Stimulated activated CD4-positive, alpha-beta T cell treated with anti-CD3 and anti-CD28 coated beads, Interleukin-1b, Interleukin-23, amount 100 ng/mL, for 1 hour (primary cell): ENCODE measurements at places on chromosomes 6 and 20.

DNA sequence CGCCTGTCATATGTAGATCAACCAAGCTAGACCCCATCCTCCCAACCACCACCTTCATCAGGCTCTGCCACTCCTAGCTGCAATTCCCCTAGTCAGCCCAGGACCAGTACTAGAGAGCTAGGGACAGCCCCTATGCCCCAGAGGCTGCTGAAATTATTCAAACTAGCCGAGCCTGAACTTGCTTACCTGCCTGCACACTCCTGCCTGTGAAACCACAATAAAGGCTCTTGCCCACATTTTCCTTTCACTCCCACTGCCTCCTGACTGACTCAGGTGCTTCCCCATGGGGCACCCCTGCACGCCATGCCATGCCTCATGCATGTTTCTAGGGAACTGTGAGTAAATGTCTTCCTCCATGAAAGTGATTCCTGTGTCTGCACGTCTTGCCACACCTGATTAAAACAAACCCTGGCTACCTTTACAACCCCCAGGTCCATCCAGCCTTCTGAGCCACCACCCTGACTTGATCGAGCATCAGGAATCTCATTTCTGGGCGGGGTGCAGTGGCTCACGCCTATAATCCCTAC is 66.5 kb upstream of the IER3 start:
- no peak for DNase-seq

DNA sequence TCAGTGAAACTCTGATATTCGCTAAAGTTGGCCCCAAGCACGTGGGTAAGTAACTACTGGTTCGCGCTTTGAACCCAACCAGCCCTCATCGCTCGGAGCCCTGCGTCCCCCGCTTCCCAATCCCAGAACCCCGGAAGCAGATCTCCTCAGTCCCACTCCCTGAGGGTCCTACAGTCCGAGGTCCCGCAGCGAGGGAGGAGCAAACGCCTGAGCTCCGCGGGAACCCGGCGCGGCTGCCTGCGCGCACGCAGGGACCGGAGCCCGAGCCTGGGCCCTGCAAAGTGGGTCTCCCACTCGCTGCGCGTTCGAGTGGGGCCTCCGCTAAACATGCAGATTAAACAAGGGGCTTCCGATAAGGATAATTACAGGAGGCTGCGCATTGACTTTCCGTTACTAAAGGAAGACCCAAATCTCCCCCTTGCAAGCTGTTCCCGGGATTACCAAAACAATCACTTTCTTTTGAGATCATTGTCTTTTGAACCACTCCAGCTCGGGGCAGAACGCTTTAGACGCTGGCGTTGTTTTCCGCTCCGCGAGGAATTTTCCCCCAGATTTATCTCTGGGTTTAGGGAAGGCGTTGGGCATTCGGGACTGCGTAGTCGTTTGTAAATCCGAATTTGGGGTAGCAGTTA is 1.3 kb upstream of the VSX1 start:
- DNase-seq = no peak

GRCh38 chr6:164370773-164371172 is 938.6 kb downstream of the C6orf118 start:
- DNase-seq = no peak

DNA sequence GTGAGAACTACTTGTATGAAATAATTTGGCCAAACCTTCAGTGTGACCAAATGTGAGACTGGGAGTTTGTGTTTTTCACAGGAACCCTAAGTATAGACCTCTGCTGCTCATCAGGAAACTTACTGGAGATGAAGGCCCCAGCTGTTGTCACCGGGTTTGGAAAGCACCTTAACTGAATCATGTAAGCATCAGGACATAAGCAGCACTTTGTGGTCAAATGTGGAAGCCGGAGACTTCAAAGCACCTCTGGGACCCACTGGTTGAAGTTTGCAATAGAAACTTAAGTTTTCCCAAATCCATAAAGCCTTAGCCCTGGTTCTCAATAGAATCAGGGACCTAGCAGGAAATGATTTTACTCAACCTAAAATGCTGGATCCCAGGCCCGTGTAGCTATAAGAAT is 14.3 kb downstream of the TTPAL start:
- DNase-seq = no peak

- no peak for DNase-seq
Measured at GRCh38 chr6:125474061-125474460, 172.3 kb upstream of the HDDC2 start.
